ENCODE measurements at places on chromosomes 13 and 19.

DNA sequence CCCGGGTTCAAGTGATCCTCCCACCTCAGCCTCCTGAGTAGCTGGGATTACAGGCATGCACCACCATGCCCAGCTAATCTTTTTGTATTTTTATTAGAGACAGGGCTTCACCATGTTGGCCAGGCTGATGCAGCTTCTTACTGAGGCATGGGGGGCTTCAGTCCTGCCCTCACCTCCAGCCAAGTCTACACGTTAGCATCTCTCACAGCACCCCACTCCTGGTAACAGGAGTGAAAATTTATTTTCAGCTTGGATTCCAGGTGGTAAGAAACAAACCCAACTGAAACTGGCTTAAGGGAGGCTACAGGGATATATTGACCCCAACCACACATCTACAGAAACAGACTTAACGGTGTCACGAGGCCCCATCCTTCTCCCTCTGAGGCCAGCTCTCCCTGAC is 10.6 kb downstream of the NKPD1 start:
- no peak for DNase-seq

DNA sequence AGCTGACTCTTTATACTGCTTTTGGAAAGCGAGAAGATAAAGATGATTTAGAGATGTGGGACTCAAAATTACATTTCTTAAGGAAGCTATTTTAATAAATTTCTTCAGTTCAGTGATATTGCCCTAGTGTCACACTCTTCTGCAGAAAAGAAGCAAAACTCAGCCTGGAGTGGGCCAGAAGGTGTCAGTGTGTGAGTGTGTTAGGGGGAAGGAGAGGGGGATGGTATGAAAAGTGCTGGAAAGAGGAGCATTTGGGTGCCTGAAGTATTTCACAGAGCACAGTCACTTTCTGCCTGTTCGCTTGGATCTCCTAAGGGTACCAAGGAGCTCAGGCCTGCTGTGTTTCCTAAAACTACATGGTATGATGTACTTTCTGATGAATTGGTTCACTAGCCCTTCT is 84.5 kb upstream of the FRY start:
- no peak for DNase-seq

DNA sequence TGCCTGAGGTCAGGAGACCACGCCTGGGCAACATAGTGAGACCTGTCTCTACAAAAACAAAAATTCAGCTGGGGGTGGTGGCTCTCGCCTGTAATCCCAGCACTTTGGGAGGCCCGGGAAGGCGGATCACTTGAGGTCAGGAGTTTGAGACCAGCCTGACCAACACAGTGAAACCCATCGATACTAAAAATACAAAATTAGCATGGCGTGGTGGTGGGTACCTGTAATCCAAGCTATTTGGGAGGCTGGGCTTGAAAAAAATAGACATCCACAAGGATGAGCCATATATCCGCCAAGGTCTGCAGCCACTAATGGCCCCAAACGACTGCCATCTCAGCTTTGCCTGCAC is 3.1 kb downstream of the RPS16 start:
- DNase-seq, result no peak

DNA sequence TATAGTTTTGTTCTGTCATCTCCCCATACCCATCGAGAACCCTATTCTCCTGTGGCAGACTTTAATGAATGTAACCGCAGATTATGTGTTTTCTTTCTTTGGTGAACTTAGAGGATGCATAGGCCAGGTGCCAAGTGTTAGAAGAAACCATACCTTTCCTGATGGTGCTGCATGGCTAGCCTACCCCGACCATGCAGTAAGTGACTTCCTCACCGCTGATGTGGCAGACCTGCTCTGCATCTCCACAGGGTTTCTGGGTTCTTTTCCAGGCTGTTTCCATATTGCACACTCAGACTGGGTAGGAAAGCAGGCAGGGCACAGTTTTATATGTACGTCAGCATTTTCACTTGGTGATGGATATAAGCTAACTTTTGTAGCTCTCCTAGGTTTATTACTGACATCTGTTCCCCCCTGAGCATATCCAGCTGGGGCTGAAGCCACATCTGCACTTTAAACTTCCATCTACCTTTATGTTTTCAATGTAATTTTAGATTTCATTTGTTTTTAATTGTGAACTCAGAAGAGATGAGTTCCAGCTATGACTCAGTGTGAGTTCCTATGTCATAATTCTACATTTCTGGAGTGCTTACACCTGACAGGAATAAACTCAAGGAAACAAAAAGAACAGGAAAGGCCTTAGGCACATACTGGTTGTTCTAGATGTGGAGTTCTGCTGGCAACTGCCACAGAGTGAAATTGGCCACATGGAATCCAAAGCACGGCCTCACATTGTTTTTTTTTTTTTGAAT is 42.3 kb downstream of the LRCH1 start:
- DNase-seq, result no peak

DNA sequence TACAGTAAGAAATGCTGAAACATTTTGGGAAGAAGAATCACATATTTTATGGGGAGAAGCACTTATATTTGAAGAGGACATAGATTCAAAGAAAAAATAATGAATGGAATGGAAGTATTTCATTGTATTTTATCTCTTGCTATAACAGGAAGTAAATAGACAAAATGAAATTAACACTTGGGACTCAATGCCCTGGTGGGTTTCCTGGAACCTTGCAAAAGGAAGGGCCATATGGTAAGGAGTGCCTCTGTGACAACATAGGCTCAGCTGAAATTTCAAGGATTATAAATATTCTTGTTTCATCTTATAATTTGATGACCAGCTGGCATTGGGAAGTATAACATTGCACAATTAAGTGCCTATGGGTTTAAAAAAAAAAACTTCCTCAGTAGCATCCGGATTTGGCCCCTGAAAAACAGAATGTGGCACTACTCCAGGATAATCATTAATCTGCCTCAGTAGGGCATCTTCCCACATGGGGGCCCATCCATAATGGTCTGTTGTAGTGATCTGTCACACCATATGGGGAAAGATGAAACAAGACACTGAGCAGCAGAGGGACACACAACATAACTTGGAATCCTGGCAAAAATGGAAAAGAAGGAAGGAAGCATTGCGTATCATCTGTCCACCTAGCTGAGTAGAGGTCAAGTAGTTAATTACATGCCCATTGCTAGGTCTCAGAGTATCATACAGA is 321.6 kb downstream of the NDFIP2 start:
- no peak for DNase-seq

- no peak for DNase-seq
Measured at GRCh38 chr13:83372786-83373185, 509.5 kb downstream of the SLITRK1 start.

DNA sequence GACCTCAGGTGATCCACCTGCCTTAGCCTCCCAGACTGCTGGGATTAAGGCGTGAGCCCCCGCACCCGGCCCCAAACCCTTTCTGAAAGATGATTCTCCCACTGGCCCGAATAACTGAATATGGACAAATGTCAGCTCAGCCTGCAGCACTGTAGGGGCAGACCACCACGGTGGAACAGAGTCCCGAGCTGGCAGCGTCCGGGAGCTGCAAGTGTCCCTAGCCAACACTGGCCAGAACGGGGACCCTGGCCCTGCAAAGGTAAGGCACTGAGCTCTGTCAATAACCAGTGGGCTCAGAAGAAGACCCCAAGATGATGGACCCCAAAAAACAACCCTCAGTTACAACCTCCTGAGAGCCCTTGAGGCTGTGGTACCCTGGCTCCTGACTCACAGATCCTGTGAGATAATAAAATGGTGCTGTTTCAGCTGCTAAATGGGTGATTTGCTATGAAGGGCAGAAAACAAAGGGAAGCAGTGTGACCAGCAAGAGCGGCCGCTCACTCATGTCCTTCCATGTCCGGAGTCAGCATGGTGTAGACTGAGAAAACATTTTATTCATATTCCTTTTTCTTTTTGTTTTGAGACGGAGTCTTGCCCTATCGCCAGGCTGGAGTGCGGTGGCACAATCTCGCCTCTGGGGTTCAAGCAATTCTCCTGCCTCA is 1.6 kb downstream of the LSM7 start:
- no peak for DNase-seq

DNA sequence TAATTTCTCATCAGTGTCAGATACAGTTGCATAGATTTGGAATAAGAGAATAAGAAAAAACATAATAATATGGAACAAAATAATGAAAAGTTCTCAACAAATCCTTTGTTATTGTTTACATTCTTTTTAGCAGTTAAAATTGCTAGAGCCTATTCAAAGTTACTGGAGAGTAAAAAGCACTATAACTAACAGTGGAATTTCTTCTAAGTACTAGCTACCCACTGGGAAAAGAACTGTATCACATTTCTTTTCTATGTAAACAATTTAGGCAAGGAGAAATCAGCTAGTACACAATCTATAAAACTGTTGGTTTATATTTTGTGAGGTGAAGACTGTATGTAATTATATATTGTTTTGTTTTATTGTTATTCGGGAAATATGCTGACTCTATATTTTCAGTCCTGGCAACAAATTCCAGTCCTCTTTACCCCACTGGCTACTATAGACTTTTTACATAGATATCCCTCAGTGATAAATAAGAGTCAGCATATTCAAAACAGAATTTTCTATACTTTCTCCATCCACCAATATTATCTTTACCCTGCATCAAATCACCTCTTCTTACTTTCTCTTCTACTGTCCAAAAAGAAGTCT is 222.0 kb downstream of the PCDH9 start:
- no peak for DNase-seq
